ENCODE measurements at places on chromosomes 13 and 19.

GRCh38 chr19:1668486-1669270 lies 16.3 kb upstream of the TCF3 start:
- DNase-seq = no peak

DNA sequence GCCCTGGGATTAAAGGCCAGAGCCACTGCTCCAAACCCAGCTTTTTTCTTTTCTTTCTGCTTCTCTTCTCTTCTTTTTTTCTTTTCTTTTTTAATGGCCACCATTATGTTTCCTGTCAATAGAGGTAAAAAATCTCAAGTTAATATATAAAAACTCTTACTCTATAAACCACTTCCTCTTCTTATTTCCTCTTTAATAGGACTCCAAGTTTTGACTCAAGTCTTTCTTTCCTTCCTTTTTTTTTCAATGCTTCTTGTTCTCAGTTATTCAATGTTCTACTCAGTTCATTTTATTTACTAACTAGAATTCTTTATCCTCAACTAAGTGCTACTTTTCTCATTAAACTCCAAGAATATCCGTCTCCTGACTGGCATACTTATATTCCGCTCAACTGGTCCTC lies 27.1 kb upstream of the MYCBP2 start:
- no peak for DNase-seq

DNA sequence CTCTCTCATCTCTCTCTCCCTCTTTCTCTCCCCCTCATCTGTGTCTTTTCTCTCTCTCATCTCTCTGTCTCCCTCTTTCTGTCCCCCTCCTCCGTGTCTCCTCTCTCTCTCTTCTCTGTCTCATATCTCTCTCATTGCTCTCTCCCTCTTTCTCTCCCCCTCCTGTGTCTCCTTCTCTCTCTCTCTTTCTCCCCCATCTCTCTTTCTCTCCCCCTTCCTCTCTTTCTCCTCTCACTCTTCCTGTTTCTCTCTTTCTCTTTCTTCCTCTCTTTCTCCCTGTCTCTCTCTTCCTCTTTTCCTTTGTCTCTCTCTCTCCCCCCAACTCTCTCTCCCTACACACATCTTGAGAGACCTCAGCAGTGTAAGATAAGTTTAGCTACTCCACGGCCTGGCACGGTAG lies 4.9 kb upstream of the RDH13 start:
- no peak for DNase-seq

GRCh38 chr19:1340681-1341469 lies 42.8 kb upstream of the NDUFS7 start:
- no peak for DNase-seq

- no peak for DNase-seq
Observed at GRCh38 chr19:39407410-39407659, 688 bp downstream of the ZFP36 start.

GRCh38 chr13:37158481-37158880 lies 53.0 kb upstream of the CSNK1A1L start:
- no peak for DNase-seq

GRCh38 chr19:19662871-19663255 lies 613 bp downstream of the ATP13A1 start:
- no peak for DNase-seq

GRCh38 chr19:56321254-56321988 lies 6.8 kb upstream of the ZSCAN5A start:
- DNase-seq = no peak

DNA sequence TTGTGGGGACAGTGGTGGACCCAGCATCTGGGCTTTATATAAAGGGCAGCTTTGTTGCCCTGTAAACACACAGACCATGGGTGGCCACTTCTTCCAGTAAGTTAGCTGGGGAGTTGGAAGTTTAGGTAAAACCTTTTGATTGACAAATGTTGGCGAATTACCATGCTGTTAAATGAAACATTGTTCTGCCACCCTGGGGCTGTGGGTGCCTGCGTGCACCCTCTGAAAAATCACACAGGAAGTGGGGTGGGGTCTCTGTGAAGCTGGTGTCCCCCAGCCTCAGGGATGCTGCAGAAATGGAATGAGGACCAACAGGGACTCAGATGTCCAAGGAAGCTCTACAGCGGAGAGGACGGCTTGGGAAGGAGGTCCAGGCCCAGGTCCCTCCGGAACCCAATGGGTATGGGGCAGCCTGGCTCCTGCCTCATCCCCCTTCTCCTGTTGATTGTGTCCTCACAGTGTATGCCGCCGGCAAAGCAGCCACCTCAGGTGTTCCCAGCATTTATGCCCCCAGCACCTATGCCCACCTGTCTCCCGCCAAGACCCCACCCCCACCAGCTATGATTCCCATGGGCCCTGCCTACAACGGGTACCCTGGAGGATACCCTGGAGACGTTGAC lies 2.8 kb upstream of the USF2 start:
- no peak for DNase-seq

GRCh38 chr19:19095691-19096090 lies 31.9 kb downstream of the SLC25A42 start:
- no peak for DNase-seq

GRCh38 chr19:35743640-35744429 lies 1.4 kb downstream of the U2AF1L4 start:
- DNase-seq = no peak

- DNase-seq = no peak
Observed at GRCh38 chr19:55095260-55096060, 19.8 kb downstream of the EPS8L1 start.

- no peak for DNase-seq
Observed at GRCh38 chr19:1923319-1923718, 17.7 kb upstream of the CSNK1G2 start.

DNA sequence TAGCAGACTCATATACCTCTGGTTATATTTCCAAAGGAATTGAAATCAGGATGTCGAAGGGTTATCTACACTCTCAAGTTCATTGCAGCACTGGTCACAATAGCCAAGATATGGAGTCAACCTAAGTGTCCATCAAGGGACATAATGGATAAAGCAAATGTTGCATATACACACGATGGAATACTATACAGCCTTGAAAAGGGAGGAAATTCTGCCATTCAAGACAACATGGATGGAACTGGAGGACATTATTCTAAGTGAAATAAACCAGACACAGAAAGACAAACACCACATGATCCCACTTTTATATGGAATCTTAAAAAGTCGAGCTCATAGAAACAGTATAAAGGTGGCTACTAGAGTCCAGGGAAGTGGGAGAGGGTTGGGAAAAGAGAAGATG lies 13.6 kb upstream of the ERCC1 start:
- DNase-seq = no peak

DNA sequence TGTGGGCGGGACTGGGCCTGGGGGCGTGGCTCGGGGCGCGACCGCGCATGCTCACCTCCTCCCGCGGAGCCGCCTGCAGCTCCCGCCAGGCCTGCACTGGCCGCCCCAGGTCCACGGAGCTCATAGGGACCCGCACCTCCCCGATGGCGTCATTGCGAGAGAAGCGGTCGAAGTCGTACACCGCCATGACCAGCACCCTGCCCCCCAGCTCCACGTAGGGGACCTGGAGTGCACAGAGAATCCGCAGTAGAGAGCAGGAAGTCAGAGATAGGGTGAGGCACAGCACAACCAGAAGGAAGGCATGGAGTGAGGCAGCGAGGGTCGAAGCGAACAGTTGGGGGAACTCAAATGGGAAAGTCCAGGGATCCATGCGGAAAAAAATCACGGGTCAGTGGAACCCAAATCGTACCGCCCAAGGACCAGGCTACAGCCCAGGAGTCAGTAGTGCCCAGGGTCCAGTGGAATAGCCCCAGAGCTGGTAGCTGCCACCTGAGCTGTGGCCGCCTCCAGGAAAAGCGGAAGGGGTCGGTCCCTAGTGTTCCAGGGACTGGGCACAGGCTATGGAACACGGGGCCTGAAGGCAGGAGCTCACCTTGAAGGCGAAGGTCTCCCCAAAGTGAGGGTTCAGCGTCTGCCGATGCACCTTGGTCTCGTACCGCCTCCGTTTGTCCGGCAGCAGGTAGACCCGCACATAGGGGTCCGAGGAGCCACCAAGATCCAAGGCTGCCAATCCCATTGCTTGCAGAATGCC lies 4.8 kb downstream of the SYT5 start:
- no peak for DNase-seq

GRCh38 chr19:56092685-56093631 lies 28.1 kb downstream of the ZNF787 start:
- no peak for DNase-seq

DNA sequence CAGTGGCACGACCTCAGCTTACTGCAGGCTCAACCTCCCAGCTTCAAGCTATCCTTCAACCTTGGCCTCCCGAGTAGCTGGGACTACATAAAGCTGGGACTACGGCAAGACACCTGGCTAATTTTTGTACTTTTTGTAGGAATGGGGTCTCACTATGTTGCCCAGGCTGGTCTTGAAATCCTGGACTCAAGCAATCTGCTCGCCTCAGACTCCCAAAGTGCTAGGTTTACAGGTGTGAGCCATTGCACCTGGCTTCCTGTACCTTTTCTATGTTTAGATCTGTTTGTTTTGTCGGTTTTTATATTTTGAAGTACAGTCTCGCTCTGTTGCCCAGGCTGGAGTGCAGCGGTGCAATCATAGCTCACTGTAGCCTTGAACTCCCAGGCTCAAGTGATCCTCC lies 17.5 kb upstream of the TICAM1 start:
- no peak for DNase-seq

DNA sequence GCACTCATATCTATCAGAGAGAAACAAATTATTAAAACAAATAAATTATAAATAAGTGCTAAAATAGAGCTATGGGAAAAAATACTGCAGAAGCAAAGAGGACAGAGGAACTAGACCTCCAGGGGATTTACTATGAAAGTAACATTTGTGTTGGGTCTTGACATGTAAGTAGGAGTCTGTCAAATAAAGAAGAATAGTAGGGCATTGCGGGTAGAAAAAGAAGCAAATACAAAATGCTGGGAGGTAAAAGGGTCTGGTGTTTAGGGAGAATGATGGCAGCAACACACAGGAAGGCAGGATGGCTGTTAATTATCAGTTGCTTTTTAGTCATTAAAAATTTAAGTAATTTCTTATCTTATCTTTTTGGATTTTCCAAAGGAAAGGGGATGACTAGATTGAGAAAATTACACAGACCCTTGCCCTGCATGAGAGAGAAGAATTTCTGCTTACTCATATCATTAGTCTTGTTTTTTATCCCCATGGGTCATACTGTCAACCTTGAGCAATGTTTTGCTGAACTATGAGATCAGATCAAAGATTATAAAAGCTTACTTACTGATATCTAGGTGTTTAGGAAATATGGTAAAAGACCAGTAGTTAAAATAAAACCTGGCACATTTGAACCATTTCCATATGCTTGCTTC lies 472.7 kb downstream of the DIAPH3 start:
- no peak for DNase-seq

DNA sequence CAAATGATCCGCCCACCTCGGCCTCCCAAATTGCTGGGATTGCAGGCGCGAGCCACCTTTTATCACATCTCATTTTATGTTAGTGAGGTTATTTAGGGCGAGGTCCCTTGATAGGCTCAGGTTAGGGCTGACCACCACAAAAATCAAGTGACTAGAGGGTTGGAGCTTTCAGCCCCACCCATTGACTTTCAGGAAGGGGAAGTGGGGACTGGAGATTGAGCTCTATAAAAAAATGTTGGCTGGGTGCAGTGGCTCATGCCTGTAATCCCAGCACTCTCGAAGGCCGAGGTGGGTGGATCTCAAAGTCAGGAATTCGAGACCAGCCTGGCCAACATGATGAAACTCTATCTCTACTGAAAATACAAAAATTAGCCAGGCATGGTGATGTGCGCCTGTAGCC lies 20.1 kb downstream of the FPR3 start:
- DNase-seq = no peak

GRCh38 chr13:23421596-23421995 lies 11.9 kb downstream of the SACS start:
- DNase-seq = no peak

- DNase-seq = peak; percentile 43
Observed at GRCh38 chr13:30307194-30307970, at the start of gene KATNAL1. KATNAL1 (minus strand) TSS chr13:30307551; CDS start chr13:30283777, 23,774 bp downstream.

GRCh38 chr13:75415171-75415570 lies 66.8 kb downstream of the TBC1D4 start:
- no peak for DNase-seq

DNA sequence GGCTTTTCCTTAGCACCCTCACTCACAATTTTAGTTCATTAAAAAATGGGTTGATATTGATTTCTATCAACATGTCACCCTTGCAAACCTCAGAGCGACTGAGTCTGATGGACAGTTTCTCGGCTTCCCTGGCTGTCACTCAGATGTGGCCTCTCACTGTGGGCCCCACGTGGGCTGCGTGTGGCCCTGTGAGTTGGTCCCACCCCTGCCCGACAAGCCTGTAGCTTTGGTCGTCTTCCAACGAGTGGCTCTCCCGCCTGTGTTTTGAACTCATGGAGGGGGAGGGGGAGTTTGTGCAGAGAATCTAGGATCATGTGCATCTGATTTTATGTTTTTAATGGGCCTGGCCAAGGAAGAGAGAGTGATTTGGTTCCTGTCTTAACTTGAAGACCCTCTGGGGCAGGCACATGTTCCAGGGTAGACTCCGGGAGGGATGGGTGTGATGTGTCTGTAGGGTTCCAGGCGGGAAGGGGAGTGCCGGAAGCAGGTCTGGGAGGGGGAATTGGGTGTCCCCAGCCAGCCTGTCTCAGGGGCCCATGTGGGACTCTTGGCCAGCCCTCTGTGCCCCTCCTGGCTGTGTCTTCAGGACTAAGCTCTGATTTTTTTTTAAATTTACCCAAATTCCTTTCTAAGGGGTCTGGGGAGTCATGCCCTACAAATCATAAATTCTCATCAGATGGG lies 18.9 kb downstream of the ATP11A start:
- DNase-seq = no peak

DNA sequence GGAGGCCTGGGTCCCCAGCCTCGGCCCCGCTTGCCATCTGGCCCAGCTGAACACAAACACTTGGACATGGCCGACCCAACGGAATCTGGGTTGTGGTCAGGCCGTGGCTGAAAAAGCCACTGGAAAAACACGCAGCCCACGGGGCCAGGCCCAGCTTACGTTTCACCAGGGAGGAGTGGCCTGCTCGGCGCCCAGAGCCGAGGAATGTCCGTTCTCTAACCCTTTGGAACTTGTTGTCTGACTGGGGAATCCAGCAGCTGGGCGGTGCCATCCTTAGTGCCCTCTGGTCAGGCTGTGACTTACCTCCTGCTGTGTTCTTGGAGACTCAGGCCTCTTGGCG lies 13.8 kb downstream of the CILP2 start:
- DNase-seq = no peak

DNA sequence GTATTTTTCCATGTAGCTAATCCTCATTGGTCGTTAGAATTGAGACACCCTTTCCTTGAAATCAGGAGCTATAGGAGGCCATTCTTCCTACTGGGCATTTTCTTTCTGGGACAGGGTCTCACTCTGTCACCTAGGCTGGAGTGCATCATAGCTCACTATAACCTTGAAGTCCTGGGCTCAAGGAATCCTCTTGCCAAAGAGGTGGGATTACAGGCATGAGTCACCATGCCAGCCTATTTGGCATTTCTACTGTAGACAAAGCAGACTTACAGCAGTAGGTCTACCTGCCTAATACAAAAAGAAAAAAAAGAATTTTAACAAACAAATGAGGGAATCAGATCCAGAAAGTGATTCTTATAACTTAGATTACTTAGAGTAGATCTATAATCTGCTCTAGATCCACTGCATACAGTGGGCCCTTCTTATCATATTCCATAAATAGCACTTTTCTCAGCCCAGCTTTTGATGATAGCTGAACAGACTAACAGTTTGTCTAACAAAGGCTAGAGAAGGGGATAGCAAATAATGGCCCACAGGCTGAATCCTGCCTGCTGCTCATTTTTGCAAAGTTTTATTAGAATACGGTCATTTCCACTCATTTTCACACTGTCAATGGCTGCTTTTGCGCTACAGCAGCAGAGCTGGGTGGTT lies 36.7 kb upstream of the USPL1 start:
- no peak for DNase-seq
